ENCODE measurements at places on chromosomes 1 and 21.

GRCh38 chr21:18245464-18245967, 883 bp downstream of the CHODL start:
- DNase-seq = peak; percentile 73

DNA sequence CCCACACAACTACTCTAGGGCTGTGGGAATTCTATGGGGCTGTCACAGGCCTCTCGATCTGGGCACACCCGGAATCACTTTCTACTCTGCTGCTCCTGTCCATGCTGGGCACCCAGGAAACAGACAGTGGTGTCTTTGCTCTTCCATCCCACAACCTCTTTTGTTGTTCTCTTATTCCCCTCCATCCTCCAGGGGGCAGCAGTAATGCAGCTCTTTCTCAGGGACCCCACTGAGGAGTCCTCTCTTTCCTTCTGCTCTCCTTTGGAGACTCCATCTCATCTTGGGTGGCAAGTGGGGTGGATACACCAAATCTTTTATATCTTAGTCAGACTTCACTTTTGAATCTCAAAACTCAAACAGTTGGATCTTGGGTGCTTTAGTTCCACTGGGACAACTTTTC, 206.3 kb downstream of the HS2ST1 start:
- DNase-seq = no peak

- peak; percentile 49 for DNase-seq
Observed at GRCh38 chr1:94925561-94926125, 1.3 kb downstream of the CNN3 start.

GRCh38 chr1:202579806-202580205, 130.4 kb downstream of the SYT2 start:
- DNase-seq = no peak

DNA sequence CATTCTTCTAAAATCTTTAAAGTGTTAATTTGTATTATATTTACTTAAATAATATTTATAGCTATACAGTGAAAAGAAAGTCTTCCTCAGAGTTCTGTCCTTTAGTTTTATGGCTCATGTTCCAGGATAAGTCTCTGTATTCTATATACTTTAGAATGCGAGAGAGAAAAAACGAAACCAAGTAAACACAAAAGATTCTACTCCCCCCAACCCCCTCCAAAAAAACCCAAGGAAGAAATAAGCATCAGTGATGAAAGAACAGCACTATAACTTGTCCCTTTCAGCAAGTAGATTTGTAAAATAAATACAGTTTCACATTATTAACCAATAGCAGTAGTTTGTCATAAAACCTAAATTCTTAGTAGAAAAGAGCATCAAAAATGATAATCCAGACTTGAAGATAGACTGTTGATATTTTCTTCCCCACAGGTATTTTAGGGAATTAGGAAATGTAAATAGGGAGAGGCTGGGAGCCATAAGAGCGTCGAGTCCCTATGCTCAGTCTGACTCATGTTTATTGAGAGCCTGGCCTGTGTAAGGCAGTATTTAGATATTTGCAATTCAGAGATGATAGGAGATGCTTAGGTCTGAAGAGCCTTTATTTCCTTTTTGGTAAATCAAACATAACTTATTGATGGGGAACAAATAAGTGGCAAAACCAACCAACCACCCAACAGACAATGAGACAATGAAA, 35.5 kb downstream of the CDC14A start:
- no peak for DNase-seq

- DNase-seq = no peak
Observed at GRCh38 chr1:191707288-191707687, 451.0 kb upstream of the RGS18 start.

DNA sequence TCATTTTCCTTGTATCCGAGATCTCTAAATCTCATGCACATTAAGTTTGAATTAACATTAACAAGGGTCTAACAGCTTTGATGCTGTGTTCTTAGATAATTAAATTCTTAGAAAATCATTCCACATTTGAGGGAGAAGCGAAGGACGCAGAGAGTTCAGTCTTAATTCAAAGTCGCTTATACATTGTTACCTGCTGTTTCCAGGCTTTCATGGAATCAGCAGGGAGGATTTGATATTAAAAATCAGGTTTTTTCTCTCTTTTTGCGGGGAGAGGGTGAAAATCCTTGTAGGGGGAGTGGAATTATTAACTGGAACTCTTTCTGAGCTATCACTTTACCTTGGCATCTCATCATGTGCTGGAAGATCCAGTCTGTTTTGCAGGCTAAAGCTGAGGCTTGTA, 27.7 kb upstream of the DAB1 start:
- no peak for DNase-seq

GRCh38 chr21:17780539-17780938, 38.6 kb downstream of the C21orf91 start:
- no peak for DNase-seq

GRCh38 chr1:76510672-76511557, 356.4 kb upstream of the ST6GALNAC5 start:
- DNase-seq = peak; percentile 25

DNA sequence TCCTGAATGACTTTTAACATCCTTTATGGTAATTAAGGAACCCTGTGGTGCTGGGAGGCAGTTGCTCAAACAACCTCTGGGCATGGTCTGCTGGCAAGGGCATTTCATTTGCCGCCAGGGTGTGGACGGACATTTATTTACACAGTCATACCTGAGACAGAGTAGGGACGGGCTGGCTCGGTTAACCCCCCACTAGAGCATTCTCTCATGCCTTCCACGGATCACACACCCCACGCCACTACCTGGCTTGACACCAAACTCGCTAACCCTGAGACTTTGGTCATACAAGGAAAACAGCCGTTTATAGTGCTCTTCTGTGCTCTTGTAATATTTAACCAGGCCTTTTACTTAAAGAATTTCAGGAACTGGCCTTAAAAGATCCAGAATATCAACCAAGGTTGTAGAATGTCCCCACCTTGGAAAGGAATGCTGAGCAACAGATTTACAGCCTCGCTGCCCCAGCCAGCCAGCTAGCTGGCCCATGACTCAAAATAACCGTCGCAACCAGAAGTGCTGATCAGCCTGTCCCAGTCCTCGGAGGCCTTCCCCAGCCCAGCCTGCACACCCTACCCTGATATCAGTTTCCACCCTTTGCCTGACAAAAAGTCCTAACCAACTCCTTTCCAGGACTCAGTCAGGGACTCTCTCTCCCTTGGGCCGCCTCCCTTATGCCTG, 6.5 kb upstream of the PDXK start:
- peak; percentile 49 for DNase-seq

GRCh38 chr1:101166583-101167120, 70.2 kb upstream of the S1PR1 start:
- no peak for DNase-seq

DNA sequence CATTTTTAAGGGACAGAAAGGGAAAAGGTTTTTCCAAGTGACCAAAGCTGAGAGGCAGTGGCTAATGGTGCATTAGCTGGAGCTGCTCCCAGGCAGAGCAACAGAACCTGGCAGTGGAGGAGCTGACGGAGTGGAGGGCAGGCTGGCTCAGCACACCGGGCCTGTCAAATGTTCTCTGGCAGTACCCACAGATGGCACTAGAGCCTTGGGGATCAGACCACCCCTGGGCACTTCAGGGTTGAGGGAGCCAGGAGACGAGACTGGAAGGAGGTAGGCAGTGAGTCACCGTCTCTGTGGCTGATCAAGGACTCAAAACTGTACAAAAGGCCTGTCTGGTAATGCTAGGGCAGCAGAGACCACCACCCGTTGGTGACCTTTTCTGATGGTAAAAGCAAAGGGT, 121.7 kb upstream of the KIAA0040 start:
- DNase-seq = no peak

GRCh38 chr1:192812420-192813209, 3.8 kb downstream of the RGS2 start:
- DNase-seq = no peak

DNA sequence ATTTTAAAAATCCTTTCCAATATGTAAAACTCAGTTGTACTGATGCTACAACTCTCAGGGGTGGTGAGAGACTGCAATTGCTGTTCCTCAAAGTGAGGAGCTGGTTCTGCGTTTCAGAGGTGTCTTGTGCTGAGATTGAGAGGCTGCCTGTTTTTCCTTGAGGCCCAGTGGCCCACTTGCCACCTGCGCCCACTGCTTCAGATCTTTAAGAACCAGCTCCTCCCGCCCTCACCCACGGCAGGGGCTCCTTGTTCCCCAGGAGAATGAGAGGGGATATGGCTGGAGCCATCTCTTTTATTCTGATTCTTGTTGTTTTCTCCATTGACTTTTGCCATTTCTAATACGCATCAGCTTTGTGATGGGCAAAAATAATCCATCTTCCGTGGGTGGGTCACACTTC, 45.5 kb downstream of the EVA1C start:
- no peak for DNase-seq

- DNase-seq = no peak
Observed at GRCh38 chr1:101288491-101288944, 51.7 kb downstream of the S1PR1 start.

GRCh38 chr1:30777060-30777903, 19.7 kb upstream of the LAPTM5 start:
- DNase-seq = no peak

- no peak for DNase-seq
Observed at GRCh38 chr1:192639607-192640368, 3.8 kb downstream of the RGS13 start.

DNA sequence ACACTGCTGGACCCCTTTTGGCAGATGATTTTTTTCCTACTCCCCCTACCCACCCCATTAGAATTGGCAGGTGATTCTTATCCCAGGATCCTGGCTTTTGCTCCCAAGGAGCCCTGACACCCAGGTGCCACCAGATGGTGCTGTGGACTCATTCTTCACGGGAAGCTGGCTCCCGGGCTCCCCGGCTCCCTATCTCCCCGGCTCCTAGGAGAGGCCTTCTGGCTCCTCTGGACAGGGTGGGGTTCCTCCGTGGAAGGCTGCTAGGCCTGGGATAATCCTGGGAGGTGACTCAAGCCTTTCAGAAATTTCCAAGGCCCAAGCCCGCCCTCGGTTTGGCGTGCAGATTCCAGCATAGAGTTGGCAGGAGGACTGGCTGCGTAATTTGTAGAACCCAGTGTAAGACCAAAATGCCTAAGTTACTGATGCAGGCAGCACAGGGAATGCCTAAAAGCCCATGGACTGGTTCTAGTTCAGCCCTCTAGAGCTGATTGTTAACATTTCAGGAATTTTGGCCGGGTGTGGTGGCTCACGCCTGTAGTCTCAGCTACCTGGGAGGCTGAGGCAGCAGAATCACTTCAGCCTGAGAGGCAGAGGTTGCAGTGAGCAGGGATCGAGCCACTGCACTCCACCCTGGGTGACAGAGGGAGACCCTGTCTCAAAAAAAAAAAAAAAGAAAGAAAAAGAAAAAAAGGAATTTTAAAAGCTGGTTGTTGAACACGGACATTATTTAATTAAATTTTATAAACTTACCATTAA, 6.8 kb upstream of the BSDC1 start:
- peak; percentile 62 for DNase-seq

DNA sequence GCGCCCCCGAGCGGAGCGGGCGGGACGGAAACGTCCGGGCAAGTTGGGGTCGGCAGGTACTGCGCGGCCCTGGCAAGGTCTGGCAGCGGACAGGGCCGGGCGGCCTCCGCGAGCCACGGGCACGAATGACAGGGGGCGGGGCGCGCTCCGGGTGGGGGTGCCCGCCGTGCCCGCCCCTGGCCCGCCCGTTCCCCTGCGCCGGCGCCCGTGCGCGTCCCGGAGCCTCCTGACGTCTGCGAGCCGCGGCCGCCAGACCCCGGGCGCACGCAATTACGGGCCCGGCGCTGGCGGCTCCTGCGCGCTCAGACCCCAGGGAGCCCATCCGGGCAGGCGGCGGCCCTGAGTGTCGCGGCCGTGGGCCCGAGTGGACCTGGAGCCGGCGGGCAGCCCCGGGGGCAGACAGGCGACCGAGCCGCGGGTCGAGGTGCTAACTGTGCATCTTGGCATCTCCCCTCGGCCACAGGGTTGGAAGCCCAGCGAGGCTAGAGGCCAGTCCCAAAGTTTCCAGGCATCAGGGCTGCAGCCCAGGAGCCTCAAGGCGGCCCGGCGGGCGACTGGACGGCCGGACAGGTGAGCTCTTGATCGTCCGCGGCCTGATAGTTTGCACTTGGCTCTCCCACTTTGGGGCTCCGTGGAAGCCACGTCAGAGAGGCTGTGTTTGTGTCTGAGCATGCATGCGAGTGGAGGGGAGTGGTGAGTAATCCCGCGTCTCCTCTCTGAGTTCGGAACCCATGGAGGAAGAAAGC, 918 bp downstream of the MIB2 start:
- DNase-seq = no peak

- DNase-seq = no peak
Observed at GRCh38 chr1:150259217-150259616, 1.6 kb downstream of the CA14 start.

DNA sequence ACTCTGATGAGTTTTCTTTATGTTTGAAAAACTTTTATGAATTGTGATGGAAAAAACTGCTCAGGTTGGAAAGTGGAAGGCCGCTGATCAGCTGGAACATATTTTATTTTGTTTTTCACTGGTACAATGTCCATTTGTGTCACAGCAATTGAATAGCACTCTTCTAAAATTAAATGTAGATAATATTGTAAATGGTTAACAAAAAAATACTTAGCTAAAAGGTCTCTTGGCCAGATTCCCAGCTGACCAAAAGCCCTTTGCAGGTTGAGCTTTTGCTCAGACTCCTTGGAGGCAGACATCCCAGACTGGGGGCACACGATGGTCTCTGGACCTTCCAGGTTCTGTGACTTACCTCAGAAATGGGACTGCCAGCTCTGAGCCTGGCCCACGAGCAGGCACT, 26.3 kb downstream of the SAMD13 start:
- no peak for DNase-seq

GRCh38 chr1:47436304-47436978, 1.4 kb upstream of the FOXD2 start:
- peak; percentile 24 for DNase-seq

DNA sequence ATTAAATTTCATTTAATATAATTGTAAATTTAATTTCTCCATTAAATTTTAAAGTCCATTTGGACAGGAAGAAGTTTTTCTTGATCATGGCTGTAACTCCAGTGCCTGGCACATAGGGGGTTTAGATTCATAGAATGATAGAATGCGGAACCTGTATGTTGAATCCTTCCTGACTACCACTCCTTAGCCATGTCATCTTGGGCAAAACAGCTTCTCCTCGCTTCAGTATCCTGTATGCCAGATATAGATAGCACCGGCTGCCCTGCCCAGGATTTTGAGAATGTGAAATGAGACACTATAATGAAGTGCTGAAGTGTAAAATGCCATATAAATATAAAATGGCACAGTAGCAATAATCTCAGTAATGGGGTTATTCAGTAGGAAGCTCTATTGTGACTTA, 6.4 kb downstream of the DYRK1A start:
- DNase-seq = no peak
